ENCODE measurements at places on chromosomes 3 and 15.

DNA sequence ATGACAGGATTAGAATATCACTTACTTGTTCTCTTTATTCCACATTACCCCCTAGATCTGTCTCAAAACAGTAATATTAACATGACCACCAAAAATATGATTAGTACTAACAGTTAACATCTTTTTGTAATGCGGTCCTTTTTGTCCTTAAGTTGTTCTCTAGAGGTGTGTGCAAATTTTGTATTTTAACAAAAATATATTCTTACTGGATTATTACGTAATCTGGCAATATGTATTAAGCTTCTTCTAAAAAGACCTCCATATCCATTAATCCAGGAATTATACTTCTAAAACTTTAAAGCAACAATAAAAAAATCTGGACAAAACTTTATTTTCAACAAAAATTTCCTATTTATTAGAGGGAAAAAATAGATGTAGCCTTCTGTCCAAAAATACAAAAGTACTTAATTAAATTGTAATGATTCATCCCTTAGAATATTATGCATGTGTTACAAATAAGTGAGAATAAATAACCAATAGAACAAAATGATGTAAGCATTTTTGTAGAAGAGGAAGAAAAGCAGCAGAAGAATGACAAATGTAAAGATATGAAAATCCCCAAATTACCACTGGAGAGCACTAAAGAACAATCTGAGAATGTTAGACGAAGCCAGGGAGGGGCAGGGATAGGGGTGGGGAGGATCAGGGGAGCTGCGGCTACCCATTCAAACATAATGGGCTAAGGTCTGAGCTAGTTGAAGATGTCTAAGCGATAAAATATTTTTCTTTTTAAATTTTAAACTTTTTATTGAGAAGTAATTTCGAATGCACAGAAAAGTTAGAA, 945.6 kb downstream of the MCTP2 start:
- DNase-seq, result no peak

DNA sequence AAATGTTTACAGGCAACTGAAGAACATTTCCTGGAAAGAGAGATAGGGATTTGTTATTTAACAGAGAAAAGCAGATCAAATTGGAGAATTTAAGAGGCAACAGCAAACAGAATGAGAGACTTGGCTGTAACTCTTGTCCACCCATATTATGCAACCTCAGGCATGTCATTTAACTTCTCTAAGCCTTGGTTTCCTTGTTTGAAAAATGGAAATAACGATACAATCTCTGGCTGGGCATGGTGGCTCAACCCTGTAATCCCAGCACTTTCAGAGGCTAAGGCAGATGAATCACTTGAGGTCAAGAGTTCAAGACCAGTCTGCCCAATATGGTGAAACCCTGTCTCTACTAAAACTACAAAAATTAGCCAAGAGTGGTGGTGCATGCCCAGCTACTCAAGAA, 23.7 kb downstream of the ARRDC4 start:
- DNase-seq, result no peak

- DNase-seq, result no peak
These were observed 486.7 kb downstream of the IL5RA start for GRCh38 chr3:2623436-2623835.

GRCh38 chr15:70412794-70413193, 315.1 kb upstream of the TLE3 start:
- no peak for DNase-seq

All from stimulated activated CD8-positive, alpha-beta memory T cell treated with anti-CD3 and anti-CD28 coated beads, Interleukin-4, amount 100 ng/mL, for 4 hours (primary cell).